Activated CD4-positive, alpha-beta T cell treated with anti-CD3 and anti-CD28 coated beads for 4 hours (primary cell): ENCODE measurements at places on chromosomes 6 and 20.

DNA sequence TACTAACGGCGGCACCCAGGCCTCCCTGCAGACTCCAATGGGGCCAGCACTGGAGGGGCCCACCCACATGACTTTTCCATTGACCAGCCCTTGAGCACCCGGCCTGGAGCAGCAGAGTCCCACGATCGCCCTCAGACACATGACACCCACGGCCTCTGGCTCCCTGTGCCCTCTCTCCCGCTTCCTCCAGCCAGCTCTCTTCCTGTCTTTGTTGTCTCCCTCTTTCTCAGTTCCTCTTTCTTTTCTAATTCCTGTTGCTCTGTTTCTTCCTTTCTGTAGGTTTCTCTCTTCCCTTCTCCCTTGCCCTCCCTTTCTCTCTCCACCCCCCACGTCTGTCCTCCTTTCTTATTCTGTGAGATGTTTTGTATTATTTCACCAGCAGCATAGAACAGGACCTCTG is 26.1 kb upstream of the FANCE start:
- no peak for DNase-seq

DNA sequence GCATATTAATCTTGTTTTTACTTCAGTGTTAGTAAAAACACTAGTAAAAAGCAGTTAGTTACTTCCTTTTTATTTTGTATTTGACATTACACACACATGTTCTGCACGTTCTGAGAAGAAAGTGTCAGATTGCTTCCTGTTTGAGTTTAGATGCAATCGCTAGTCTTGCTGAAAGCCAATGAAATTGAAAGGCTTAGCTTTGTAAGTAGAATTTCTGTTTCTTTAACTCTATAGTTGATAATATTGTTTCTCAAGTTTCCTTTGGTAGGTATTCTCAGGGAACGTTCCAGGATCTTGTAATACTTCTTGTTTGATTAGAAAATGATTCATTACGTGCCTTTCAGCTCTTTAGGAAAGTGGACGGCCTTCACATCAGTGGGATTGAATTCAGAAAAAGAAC is 55.0 kb downstream of the CDKAL1 start:
- DNase-seq, result no peak

GRCh38 chr6:130143709-130144108 is 79.0 kb downstream of the SAMD3 start:
- DNase-seq, result no peak

DNA sequence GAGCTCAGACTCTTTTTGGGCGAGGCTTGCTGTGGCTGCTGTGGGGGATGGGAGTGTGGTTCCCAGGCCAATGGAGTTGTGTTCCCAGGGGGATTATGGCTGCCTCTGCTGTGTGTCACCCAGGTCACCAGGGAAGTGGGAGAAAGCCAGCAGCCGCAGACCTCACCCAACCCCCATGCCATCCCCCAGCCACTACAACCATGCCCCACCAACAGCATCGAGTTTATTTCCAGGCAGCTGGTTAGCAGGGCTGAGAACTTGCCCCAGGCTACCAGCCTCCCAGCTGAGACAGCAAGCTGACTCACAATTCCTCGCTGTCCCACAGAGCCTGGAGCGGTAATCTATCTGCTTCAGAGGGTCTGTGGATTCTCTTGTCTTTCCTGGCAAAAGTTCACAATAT is 331.7 kb downstream of the FRK start:
- no peak for DNase-seq

- no peak for DNase-seq
These were observed 263.9 kb upstream of the JARID2 start for GRCh38 chr6:14981960-14982359.

- DNase-seq, result no peak
These were observed 173.6 kb downstream of the CDKAL1 start for GRCh38 chr6:20707870-20708269.

DNA sequence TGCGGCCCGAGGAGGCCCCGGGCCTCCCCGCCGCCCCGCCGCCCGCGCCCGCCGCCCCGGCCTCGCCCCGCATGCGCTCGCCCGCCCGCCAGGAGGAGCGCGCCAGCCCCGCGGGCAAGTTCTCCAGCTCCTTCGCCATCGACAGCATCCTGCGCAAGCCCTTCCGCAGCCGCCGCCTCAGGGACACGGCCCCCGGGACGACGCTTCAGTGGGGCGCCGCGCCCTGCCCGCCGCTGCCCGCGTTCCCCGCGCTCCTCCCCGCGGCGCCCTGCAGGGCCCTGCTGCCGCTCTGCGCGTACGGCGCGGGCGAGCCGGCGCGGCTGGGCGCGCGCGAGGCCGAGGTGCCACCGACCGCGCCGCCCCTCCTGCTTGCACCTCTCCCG is 1.5 kb downstream of the FOXQ1 start:
- DNase-seq, result no peak

DNA sequence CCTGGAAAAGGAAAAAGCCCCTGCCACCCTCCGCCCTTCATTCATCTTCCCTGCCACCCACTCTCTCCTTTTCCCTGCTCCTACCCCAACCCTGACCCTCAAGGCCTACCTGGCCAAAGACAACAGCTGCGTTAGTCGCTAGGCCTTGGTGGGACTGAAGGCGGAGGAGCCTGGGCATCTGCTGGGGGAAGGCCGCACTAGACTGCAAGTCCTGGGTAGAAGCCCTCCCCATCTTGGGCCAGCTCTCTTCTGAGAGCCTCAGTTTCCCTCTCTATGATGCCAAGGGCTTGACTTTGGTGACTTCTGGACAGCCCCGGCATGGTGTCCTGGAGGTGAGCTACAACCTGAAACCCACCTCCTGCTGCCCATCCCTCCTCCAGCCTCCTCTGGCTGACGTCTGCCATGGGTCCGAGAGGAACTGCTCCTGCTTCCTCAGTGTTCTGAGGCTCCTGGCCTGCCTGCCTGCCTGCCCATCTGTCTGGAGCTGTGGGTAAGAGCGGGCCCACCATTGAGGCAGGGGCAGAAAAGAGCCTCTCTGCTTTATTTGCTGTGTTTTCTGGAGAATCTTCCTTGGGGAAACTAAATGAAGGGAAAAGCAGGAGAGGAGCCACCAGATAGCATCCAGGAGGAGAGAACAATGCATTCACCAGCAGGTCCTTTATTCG is 7.5 kb upstream of the FOXC1 start:
- DNase-seq, result no peak

GRCh38 chr6:147910281-147910680 is 401.8 kb downstream of the SAMD5 start:
- no peak for DNase-seq

GRCh38 chr6:71420693-71421328 is 132.2 kb downstream of the OGFRL1 start:
- DNase-seq, result no peak

DNA sequence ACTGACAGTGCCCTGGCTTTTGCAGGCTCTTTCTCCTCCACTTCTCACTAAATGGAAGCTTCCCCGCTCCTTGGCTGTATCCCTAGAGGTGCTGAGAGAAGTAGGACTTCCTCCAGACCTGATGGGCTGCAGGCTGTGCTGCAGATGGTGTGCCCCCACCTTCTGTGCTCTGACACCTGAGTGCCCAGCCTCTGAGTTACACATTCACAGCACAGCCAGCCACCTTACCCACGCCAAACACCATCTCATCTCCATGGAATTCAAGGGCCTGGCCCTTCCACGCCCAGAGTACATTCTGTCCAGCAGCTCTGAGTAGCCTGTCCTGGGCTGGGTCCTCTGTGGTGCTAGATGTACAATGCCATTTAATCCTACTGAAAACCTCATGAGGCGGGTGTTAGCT is 5.3 kb downstream of the SFTA2 start:
- no peak for DNase-seq
